A549 treated with Hydrocortisone at 1 μM for 4 hours (cell line): ENCODE measurements at places on chromosomes 11 and 22. TPM values are rescaled to one million over a fixed set of nuclear protein-coding genes. Genes with fewer than 3 reads are reported as not detected.

Gene FERMT3
- 0.90 to 3.5 TPM (median 1.1 TPM) in 5 replicates for total RNA-seq

Gene SHISA8
- 0.10 to 0.35 TPM (median 0.20 TPM) in 5 replicates for total RNA-seq

Gene KRTAP5-2
- not detected in 5 replicates for total RNA-seq

Gene KCNJ4
- total RNA-seq = 0.38 to 0.74 TPM (median 0.47 TPM) in 5 replicates

Gene CYP2D6
- 0.44 to 0.72 TPM (median 0.54 TPM) in 5 replicates for total RNA-seq

Gene TRIM51
- total RNA-seq = not detected in 5 replicates

Gene KCNJ5
- 0.01 to 0.03 TPM (median 0.02 TPM) in 3 of 5 replicates, not detected in the others for total RNA-seq

Gene C11orf97
- total RNA-seq = not detected in 5 replicates

Gene CFAP300
- 5.7 to 7.6 TPM (median 6.4 TPM) in 5 replicates for total RNA-seq

Gene KCNK7
- total RNA-seq = 0.08 to 0.93 TPM (median 0.78 TPM) in 5 replicates

Gene SLC22A8
- not detected in 5 replicates for total RNA-seq

Gene SLC22A12
- total RNA-seq = not detected in 5 replicates

Gene TECTA
- total RNA-seq = 0.05 to 0.17 TPM (median 0.07 TPM) in 5 replicates

Gene TSSK2
- not detected in 5 replicates for total RNA-seq

Gene INS
- not detected in 5 replicates for total RNA-seq

Gene HTR3B
- not detected in 5 replicates for total RNA-seq
